ENCODE measurements at places on chromosomes 1 and 21.

- no peak for DNase-seq
Measured at GRCh38 chr1:41764656-41765055, 154.1 kb downstream of the HIVEP3 start.

DNA sequence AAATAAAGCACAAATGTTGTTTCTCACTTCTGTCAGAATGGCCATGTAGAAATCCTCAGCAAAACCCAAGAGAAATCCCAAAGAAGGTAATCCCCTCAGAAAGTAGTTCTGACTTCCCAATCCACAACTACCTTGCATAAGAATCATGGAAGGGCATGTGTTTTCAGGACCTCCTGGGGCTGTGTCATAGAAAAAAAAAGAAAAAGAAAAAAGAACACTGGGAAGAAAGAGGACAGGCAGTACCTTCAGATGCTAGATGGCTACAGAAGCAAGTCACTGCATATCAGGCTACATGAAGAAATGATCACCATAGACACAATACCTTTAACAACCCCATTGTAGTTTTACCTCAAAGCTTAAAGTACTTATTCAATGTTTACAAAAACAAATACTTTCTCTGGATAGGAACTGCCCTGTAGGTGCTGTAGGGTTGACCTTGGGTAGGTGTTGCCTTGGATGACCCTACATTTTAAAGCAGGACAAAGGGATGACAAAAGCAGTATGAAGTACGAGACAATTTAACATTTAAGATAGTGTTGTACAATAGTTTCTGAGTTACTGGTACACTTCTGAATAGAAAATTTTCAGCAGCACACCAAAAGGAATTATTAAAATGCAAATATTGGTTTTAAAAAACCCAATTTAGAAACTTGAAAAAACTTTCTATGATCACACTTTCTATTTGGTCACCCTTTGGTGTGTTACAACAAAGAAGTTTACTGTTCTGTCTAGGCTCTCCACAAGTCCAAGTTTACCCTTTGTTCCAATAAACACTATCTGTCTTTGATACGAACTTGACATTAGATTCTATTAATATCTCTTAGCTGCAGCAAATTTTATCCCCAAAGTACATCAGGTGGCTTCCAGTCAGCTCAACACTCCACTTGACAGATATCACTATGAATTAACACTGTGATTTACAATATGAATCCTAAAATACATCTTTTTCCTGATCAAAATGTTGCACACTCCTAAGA lies 5.0 kb downstream of the TRIT1 start:
- no peak for DNase-seq

DNA sequence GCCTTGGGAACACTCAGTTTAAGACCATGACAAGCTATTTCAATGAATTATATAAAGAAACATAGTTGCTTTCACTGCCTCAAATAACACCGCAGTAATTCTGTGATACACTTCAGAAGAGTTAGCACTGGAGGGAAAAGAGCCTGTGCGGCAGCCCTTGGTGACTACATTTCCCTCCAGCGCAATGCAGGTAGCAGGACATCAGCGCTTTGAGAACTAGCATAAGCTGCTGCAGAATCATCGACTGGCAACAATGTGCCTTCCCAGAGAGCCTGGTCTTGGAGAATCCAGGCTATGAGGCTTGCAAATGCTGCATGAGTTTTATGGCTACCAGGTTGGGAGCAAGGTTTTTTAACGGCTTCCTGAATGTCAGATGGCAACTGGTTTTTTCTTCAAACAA lies 7.5 kb downstream of the NRIP1 start:
- no peak for DNase-seq

GRCh38 chr1:205287767-205288559 lies 33.6 kb downstream of the NUAK2 start:
- peak; percentile 73 for DNase-seq

DNA sequence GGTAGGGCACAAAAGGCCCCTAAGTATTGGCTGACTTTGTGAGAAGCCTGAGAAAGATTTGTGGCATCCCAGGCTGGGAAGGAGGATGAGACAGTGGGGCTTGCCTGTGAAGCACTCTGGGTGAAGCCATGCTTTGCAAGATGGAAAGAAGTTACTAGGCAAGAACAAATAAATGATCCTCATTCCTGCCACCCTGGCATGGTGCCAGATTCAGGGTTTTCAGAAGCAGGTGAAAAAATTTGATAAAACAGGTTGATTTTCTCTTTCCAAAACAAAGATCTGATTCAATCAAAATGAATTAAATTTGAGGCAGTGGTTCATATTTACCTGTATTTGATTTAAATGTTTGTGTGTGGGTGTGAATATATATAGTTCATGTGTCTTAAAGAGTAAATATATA lies 386.9 kb upstream of the PROX1 start:
- no peak for DNase-seq

DNA sequence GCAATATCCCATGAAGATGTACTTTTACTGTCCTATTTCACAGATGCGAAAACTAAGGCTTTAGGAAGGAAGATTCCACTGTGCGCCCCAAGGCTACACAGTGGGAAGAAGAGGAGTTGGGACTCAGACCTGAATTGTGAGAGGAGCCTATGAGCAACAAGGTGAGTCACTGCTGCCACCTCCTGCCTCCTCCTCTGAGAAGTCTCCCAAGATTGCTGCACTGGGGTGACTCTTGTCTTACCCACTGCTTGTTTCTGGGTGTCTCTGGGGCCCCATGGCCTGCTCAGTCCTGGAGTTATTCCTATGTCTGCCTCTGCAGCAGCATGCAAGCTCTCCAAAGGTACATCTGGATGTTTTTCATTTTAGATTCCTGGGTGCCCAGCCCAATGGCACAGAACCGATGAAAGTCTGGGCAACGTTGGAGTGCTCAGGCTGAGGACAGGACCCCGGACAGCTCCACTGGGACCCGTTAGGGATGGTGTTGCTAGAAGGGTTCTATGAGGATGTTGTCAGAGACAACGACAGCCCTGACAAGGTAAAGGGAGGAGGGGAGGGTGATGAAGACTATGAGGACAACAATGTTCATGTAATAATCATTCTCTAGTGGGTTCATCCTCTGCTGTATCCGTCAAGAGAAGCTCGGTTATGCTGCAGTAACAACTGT lies 11.0 kb upstream of the C1QA start:
- DNase-seq: no peak

GRCh38 chr1:156157506-156157905 lies 4.1 kb downstream of the SEMA4A start:
- DNase-seq: no peak

DNA sequence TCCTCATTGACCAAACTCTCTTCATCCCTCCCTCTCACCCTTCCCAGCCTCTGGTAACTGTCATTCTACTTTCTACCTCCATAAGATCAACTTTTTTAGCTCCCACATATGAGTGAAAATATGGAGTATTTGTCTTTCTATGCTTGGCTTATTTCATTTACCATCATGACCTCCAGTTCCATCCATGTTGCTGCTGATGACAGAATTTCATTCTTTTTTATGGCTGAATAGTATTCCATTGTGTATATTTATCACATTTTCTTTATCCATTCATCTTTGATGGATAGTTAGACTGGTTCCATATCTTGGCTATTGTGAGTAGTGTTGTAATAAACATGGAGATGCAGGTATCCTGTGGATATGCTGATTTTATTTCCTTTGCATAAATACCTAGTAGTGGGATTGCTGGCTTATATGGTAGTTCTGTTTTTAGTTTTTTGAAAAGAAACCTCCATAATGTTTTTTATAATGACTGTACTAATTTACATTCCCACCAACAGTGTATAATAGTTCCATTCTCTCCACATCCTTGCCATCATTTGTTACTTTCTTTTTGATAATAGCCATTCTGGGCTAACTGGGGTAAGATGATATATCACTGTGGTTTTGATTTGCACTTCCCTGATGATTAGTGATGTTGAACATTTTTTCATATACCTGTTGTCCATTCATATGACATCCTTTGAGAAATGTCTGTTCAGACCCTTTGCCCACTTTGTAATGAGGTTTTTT lies 35.7 kb downstream of the IARS2 start:
- DNase-seq: no peak

DNA sequence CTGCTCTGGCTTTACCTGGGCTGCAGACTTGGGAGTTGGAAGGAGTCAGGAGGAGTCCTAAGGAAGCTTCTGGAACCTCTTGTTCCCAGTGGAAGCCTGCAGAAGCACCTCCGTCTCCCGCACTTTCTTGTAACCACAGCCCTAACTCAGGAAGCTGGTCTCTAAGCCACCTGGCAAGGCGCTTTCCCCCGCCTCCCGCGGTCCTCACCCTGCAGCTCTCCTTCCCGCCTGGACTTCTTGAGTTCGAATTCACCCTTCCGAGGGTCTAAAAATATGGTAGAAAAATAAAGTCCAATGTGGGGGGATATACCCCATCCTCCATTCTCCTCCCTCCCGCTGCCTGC lies 15.1 kb downstream of the PAX7 start:
- DNase-seq: no peak

- DNase-seq: no peak
Measured at GRCh38 chr1:177984136-177984525, 14.3 kb upstream of the SEC16B start.

DNA sequence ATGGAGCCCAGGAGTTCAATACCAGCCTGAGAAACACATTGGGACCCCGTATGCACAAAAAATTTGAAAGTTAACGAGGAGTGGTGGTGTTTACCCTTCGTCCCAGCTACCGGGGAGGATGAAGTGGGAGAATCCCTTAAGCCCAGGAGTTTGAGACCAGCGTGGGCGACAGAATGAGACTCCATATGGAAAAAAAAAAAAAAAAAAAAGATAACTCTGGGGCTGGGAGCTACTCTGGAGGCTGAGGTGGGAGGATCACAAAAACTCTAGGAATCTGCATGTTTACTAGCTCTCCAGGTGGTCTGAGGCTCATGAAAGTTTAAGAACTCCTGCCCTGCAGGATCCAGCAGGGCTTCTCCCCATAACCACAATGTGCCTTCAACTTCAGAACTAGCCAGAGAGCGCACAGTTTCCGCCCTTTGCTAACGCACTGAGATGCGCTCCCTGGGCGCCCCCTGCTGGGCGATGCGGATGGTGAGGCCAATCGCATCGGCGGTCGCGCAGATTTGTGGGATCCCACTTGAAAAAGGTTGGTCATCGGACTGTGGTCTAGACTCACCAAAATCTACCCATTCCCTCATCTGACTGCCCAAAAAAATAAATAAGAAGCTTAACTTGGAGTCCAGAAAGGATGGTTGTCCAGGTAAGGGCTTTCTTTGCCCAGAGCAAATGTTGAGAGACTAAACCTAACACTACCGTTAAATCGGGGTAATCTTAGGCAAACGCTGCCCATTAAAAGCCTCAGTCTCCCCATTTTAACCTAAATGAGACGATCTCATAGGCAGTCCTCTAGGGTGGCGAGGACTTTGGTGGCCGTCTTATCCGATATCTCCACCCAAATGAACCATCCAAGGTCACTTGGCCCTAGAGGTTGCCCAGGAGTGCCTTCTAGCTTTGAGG lies 8.8 kb downstream of the ZNF683 start:
- DNase-seq: peak; percentile 58

- no peak for DNase-seq
Measured at GRCh38 chr1:44037154-44037553, 5.9 kb upstream of the SLC6A9 start.

DNA sequence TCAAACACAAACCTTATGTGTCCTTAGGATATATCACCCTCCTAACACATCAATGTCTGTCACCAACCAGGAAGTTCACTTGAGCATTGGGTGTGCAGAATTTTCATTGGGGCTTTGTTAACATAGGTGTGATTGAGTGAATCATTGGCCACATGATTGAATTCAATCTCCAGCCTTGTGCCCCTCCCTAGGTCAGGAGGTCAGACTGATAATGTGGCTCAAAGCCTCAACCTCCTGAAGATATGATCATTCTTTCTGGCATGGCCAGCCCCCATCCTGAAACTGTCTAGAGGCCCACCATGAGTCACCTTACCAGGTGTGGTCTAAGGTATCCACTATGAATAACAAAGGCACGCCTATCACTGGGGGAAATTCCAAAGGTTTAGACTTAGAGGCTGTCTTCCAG lies 90.1 kb downstream of the PKN2 start:
- no peak for DNase-seq

GRCh38 chr1:205985330-205986005 lies 17.7 kb downstream of the RAB7B start:
- DNase-seq: no peak

DNA sequence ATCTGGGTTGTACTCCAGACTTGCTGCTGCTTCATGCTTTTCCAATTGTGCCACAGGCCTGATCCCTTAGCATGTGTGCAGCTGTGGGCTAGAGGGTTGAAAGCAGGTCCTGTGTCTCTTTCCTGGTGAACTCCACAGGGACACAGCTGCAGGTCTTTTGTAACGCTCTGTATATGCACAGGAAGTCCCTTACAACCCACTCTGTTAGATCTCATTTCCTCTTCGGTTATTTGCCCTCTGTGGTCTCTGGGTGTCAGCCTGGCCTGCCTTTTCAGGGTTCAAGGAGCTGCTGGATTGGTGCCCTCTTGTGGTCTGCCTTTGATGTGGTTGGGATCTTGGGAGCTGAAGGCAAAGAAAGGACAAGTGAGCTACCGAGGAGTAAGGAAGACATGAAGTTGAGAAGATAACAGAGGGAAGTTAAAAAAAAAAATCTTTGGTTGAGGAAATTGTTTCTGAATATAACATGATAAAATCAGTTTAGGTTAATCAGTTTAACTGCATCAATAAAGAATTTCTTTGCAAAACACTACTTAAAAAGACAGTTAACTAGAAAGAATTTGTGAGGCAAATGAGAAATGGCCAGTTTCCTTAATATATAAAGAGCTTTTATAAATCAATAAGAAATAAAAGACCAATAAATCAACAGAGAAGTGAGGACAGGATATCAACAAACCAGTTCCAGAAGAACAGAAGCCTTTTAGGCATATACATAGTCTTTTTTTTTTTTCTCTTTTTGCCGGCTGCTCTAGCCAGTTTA lies 44.1 kb downstream of the UCK2 start:
- peak; percentile 10 for DNase-seq

- no peak for DNase-seq
Measured at GRCh38 chr1:15963363-15963967, 12.4 kb downstream of the ZBTB17 start.

DNA sequence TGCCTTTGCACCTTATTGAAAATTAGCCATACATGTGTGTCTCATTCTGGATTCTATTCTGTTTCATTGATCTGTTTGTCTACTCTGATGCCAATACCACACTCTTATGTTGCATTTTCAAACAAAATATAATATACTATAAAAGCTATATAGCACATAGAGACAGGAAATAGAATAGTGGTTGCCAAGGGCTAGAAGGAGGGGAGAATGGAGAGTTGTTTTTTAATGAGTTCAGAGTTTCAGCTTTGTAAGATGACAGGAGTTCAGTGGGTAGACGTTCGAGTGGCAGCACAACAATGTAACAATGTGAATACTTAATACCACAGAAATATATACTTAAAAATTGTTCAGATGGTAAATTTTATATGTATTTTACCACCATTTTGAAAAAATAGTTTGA lies 17.0 kb downstream of the RLF start:
- no peak for DNase-seq

GRCh38 chr21:36165356-36165755 lies 8.7 kb downstream of the DOP1B start:
- no peak for DNase-seq

- DNase-seq: no peak
Measured at GRCh38 chr1:145892486-145893087, 6.9 kb upstream of the ANKRD35 start.

GRCh38 chr1:223718850-223719249 lies 6.5 kb downstream of the CAPN2 start:
- DNase-seq: no peak

Measured in stimulated activated CD8-positive, alpha-beta memory T cell treated with anti-CD3 and anti-CD28 coated beads, Interleukin-15, amount 100 ng/mL, for 4 hours (primary cell).